Activated naive CD8-positive, alpha-beta T cell treated with anti-CD3 and anti-CD28 coated beads, Interleukin-2, amount 10 ng/mL, durations not matched to agents 7 days and 5 days (primary cell): ENCODE measurements at places on chromosomes 3 and 15. TPM values are rescaled to one million over a fixed set of nuclear protein-coding genes. Genes with fewer than 3 reads are reported as not detected.
A peak's percentile ranks its signal among the peaks of the same experiment; 100 is the strongest.

- no peak overlapping the region for H3K27ac ChIP-seq
- no peak overlapping the region for H3K4me3 ChIP-seq
- no peaks in the 10 kb centered on the region for H3K36me3 ChIP-seq
- DNase-seq, result no peak
- H3K27me3 ChIP-seq, result peaks cover 7% of the 10 kb centered on the region
Measured at GRCh38 chr15:50854601-50855490, 53.6 kb upstream of the AP4E1 start.

GRCh38 chr3:55958605-55959004 lies 471.5 kb upstream of the WNT5A start:
- H3K36me3 ChIP-seq, result no peaks in the 10 kb centered on the region
- no peaks in the 10 kb centered on the region for H3K27me3 ChIP-seq
- H3K4me1 ChIP-seq, result no peaks in the 10 kb centered on the region
- H3K27ac ChIP-seq, result no peak overlapping the region

- DNase-seq, result no peak
- no peaks in the 10 kb centered on the region for H3K36me3 ChIP-seq
- H3K27ac ChIP-seq, result no peak overlapping the region
- peaks cover 5% of the 10 kb centered on the region for H3K27me3 ChIP-seq
Measured at GRCh38 chr3:193771011-193771652, 178.1 kb downstream of the OPA1 start.

- H3K4me1 ChIP-seq, result no peaks in the 10 kb centered on the region
- DNase-seq, result no peak
Measured at GRCh38 chr3:24604215-24604614, 109.6 kb upstream of the THRB start.

The TEX55 gene
- not detected for total RNA-seq

The CFAP92 gene
- 0.22 TPM for total RNA-seq

The CASR gene
- total RNA-seq, result not detected

The ASB14 gene
- not detected for total RNA-seq

GRCh38 chr15:31866248-31866647 lies 164.1 kb upstream of the CHRNA7 start:
- H3K4me1 ChIP-seq, result peaks cover 4% of the 10 kb centered on the region
- H3K36me3 ChIP-seq, result no peaks in the 10 kb centered on the region
- no peak overlapping the region for H3K27ac ChIP-seq
- DNase-seq, result no peak
- no peak overlapping the region for H3K4me3 ChIP-seq

DNA sequence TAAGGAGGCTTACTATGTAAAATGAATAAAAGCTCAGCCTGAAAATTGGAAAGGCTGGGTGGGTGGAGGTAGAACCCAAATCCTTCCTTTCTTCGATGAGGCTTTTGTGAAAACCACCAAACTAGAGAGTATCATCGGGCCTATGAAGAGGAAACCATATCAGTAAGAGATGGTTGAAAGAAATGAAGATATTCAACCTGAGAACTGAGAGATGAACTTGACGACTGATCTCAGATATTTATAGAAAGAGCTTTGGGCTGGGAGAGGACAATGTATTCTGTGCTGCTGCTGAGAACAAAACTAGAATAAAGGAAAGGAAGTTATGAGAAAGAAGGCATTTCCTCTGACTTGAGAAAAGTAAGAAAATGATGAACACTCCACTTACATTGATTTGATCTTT lies 236.6 kb downstream of the KCNH8 start:
- no peak overlapping the region for H3K4me3 ChIP-seq
- H3K27ac ChIP-seq, result no peak overlapping the region
- DNase-seq, result no peak

GRCh38 chr3:73884361-73884760 lies 259.6 kb upstream of the PDZRN3 start:
- H3K4me1 ChIP-seq, result no peaks in the 10 kb centered on the region
- no peaks in the 10 kb centered on the region for H3K27me3 ChIP-seq
- DNase-seq, result no peak
- H3K4me3 ChIP-seq, result no peak overlapping the region
- H3K36me3 ChIP-seq, result no peaks in the 10 kb centered on the region

DNA sequence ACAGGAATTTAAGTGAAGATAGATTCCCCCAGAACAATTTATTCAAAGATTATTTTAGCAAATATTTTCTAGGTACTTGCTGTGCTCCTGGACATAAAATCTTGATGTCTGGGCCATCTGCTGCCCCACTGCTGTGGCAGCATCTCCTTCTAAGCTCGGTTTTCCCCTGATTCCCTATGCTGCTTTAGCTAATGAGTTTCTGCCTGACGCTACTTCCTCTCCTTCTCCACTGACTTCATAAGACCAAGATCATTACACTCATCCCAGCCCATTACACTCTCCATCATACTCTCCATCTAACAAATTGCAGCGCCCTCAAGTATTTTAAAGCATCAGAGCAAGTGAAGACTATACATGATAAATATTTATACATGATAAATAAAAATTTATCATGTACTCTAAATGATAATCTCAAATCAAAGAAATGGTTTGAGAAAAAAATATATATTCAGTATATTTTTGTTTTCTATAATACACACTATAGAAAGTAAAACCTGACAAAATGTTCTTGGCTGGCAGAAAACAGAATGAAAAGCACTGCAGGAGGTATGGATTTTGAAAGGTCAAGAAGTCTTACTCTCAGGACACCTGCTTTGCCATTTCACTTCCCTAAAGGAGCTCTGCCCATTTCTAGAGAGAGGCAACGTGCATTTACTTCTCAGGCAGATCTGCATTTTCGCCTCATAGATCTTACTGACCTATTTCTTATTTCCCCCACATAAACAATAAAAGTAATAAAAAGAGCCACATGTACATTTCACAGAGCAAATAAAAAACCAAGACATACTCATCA lies 232.0 kb downstream of the KCNMB2 start:
- H3K36me3 ChIP-seq, result no peaks in the 10 kb centered on the region
- DNase-seq, result no peak
- no peak overlapping the region for H3K27ac ChIP-seq
- H3K4me3 ChIP-seq, result no peak overlapping the region
- no peaks in the 10 kb centered on the region for H3K27me3 ChIP-seq

GRCh38 chr15:39430389-39430788 lies 150.5 kb upstream of the THBS1 start:
- H3K27ac ChIP-seq, result no peak overlapping the region
- no peak for DNase-seq
- H3K27me3 ChIP-seq, result peaks cover 51% of the 10 kb centered on the region
- H3K4me3 ChIP-seq, result no peak overlapping the region
- H3K4me1 ChIP-seq, result peaks cover 15% of the 10 kb centered on the region

The CSNK1G1 gene
- total RNA-seq, result 26.7 TPM

- H3K36me3 ChIP-seq, result no peaks in the 10 kb centered on the region
- no peak for DNase-seq
- H3K4me1 ChIP-seq, result peaks cover 16% of the 10 kb centered on the region
- H3K4me3 ChIP-seq, result no peak overlapping the region
- H3K27ac ChIP-seq, result no peak overlapping the region
Measured at GRCh38 chr3:156760333-156760732, 65.8 kb upstream of the LEKR1 start.

DNA sequence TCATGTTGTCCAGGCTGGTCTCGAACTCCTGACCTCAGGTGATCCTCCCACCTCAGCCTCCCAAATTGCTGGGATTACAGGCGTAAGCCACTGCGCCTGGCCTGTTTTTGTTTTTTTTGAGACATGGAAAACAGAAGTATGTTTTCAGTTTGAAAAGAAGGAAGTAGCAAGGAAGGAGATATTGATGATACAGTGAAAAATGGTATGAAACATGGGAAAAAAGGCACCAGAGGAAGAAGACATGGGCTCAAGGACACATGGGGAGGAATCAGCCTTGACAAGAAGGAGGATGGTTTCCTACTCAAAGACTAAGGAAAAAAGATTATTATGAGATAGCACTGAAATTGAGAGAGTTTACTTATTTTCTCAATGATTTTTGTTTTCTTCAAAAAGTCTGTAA lies 30.7 kb downstream of the FMN1 start:
- no peak overlapping the region for H3K27ac ChIP-seq
- H3K4me1 ChIP-seq, result peaks cover 2% of the 10 kb centered on the region
- peaks cover 5% of the 10 kb centered on the region for H3K27me3 ChIP-seq
- H3K4me3 ChIP-seq, result no peak overlapping the region

The HHATL gene
- not detected for total RNA-seq

DNA sequence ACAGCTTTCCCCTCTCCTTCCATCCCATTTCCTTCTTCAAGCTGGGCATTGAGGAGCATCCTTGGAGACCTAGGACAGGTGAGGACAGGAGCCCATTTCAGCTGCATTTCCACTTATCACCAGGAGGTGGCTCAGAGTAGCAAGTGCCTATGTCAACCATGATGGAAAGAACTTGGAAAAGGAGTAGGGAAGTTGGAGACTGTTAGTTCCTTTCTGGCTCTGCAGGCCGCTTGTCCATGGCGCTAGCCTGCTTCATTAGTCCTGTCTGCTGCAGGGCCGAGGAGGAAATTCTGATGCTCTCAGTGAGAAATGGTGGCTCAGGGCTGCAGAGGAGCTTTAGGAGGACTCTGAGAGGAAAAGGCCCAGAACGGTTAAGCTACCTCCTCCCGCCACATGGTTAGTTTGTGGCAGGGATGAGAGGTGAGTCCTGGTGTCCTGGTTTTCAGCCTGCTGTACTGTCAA lies 7.0 kb upstream of the CD276 start:
- H3K4me1 ChIP-seq, result peaks cover 4% of the 10 kb centered on the region
- H3K27ac ChIP-seq, result no peak overlapping the region
- H3K36me3 ChIP-seq, result no peaks in the 10 kb centered on the region
- no peak overlapping the region for H3K4me3 ChIP-seq
- peaks cover 41% of the 10 kb centered on the region for H3K27me3 ChIP-seq

DNA sequence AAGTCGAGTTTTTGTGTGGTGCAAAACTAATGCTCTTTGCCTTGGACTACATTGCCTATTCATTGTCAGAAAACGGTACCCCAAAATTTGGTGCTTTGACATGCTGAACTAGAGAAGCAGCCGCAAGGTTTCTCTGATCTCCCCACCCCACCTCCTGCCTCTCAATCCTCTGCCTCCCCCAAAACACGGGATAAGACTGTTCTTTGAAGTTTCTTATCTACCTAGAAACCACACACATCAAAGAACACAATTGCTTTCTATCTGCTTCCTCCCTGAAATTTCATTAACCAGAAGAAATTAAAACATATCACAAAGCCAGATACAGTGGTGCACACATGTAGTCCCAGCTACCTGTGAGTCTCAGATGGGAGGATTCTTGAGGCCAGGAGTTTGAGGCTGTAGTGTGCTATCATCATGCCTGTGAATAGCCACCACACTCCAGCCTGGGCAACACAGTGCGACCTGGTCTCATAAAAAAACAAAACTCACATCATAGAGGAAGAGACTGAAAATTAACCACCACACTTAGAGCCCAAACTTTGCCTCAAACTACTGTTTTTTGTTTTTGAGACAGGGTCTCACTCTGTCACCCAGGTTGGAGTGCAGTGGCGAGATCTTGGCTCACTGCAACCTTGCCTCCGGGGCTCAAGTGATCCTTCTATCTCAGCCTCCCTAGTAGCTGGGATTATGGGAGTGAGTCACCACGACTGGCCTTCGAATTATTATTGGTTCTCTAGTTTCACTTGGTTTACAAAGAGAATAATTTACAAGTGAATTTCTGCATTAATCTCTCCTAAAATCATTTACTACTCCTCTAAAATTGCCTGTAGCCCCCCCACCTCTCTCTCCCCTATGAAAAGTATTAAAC lies 2.7 kb upstream of the PCNP start:
- peaks cover 45% of the 10 kb centered on the region for H3K4me1 ChIP-seq
- peaks cover 25% of the 10 kb centered on the region for H3K36me3 ChIP-seq
- peak overlapping the region; percentile 72 for H3K4me3 ChIP-seq
- H3K27me3 ChIP-seq, result no peaks in the 10 kb centered on the region

DNA sequence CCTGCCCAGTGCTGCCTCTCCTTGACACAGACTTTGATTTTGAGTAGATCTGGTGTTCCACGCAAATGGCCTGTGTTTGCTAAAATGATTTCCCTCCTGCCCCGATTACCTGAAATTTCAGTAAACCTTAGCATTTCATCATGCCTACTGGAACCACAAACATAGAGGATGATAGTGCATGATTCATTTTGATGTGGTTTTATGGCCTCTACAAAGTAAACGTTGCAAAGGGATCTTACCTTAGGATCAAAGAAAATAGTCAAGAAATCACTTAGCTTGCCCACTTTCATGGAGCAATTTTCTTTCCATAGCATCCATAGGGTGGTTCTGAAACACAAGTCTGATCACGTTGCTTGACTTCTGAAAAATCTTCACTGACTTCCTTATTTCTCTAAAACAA lies 524.6 kb upstream of the ATP11B start:
- no peak overlapping the region for H3K27ac ChIP-seq
- peaks cover 2% of the 10 kb centered on the region for H3K27me3 ChIP-seq
- no peak for DNase-seq
- H3K4me1 ChIP-seq, result no peaks in the 10 kb centered on the region
- H3K4me3 ChIP-seq, result no peak overlapping the region

The UBAP1L gene
- 7.2 TPM for total RNA-seq

DNA sequence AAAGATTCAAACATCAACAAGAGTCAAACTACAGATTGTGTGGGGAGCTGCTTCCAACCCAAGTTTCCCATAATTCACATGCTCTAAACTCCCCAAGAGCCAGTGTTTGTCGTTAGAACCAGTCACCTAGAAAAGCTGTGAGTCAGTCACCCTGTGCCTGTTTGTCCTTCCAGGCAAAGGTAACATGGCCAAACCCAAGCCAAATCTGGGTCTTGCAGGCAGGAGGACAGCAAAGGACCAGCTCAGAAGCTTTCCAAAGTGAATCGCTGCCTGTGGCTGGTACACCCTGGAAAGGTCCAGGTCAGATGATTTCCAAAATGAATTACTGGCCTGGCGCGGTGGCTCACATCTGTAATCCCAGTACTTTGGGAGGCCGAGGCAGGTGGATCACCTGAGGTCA lies 251.5 kb downstream of the FAM43A start:
- H3K27me3 ChIP-seq, result no peaks in the 10 kb centered on the region
- no peak overlapping the region for H3K4me3 ChIP-seq
- H3K36me3 ChIP-seq, result no peaks in the 10 kb centered on the region
- no peaks in the 10 kb centered on the region for H3K4me1 ChIP-seq

GRCh38 chr3:18645619-18646018 lies 220.5 kb upstream of the SATB1 start:
- no peak for DNase-seq
- H3K36me3 ChIP-seq, result peaks cover 37% of the 10 kb centered on the region
- H3K27ac ChIP-seq, result no peak overlapping the region
- peaks cover 49% of the 10 kb centered on the region for H3K4me1 ChIP-seq
- no peak overlapping the region for H3K4me3 ChIP-seq
- H3K27me3 ChIP-seq, result no peaks in the 10 kb centered on the region

- H3K27me3 ChIP-seq, result peaks cover 43% of the 10 kb centered on the region
- H3K36me3 ChIP-seq, result no peaks in the 10 kb centered on the region
- H3K4me3 ChIP-seq, result no peak overlapping the region
- no peak for DNase-seq
Measured at GRCh38 chr15:81184188-81184587, 12.5 kb upstream of the IL16 start.

- H3K4me3 ChIP-seq, result no peak overlapping the region
- H3K27me3 ChIP-seq, result peaks cover 10% of the 10 kb centered on the region
- H3K36me3 ChIP-seq, result no peaks in the 10 kb centered on the region
Measured at GRCh38 chr3:179881791-179882190, 154.9 kb downstream of the PEX5L start.

GRCh38 chr15:76339305-76340197 lies 3.0 kb downstream of the ISL2 start:
- H3K27me3 ChIP-seq, result peaks cover 85% of the 10 kb centered on the region
- H3K27ac ChIP-seq, result no peak overlapping the region
- DNase-seq, result peak; percentile 58
- H3K4me1 ChIP-seq, result peaks cover 46% of the 10 kb centered on the region
